ENCODE measurements at places on chromosomes 5 and 9.

- no peak for DNase-seq
Measured at GRCh38 chr5:107951309-107951708, 280.6 kb upstream of the EFNA5 start.

- peak; percentile 62 for DNase-seq
Measured at GRCh38 chr5:14011089-14012020, 66.9 kb upstream of the DNAH5 start.

GRCh38 chr5:91390268-91390667 is 7.2 kb upstream of the ARRDC3 start:
- DNase-seq, result no peak

DNA sequence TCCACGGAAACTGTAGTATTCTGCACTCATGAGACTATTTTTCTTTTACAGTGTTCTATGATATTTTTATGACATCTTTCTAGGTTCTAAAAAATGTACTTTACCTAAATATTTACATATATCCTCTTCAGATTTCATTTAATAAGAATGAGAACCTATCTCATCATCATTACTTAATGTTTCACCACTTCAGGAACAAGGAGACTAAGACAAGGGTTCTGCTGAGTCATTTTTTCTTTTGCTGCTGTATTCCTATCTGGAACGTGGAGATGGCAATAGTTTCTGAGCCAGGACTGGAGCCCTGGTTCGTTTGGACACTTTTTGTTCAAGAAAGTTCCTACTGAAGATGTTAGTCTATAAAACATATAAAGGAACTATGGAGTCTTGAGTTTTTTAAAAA is 258.2 kb upstream of the MAP3K1 start:
- no peak for DNase-seq

GRCh38 chr9:98228392-98229089 is 26.9 kb downstream of the TBC1D2 start:
- no peak for DNase-seq

- DNase-seq, result no peak
Measured at GRCh38 chr5:143156572-143156971, 246.9 kb downstream of the NR3C1 start.

DNA sequence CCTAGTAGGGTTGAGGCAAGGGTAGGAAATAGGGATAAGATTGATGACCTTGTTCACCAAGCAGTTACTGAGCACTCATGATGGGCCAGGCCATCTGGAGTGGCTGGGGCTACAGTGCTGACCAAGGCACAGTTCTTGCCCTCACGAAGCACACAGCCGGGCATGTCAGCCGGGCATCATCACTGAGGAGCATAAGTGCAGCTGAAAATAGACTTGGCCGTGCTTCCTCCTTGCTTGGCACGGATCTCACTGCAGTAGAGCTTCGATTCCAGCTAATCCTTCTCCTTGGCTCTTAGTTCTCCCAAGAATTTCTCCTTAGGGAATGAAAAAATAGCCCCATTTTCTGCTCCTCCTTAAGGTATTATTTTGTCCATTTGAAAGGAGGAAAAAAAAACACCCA is 116.6 kb downstream of the NMUR2 start:
- DNase-seq, result no peak

DNA sequence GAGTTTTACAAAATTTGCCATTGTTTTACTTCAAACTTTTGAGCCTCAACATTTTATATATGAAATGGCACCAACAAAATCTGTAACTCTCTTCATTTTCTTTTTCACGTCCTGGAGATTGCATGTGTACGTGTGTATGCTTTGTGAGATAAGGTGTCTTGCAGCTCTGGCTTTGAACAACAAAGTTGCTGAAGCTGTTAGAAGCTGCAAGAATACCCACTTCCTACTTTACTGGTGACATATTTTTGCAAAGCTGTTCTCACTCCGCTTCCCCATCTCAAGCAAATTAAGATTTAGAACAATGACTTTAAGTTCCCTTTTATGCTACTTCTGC is 41.8 kb downstream of the FYB1 start:
- DNase-seq, result no peak

- no peak for DNase-seq
Measured at GRCh38 chr9:76049341-76049740, 158.9 kb downstream of the PCSK5 start.

DNA sequence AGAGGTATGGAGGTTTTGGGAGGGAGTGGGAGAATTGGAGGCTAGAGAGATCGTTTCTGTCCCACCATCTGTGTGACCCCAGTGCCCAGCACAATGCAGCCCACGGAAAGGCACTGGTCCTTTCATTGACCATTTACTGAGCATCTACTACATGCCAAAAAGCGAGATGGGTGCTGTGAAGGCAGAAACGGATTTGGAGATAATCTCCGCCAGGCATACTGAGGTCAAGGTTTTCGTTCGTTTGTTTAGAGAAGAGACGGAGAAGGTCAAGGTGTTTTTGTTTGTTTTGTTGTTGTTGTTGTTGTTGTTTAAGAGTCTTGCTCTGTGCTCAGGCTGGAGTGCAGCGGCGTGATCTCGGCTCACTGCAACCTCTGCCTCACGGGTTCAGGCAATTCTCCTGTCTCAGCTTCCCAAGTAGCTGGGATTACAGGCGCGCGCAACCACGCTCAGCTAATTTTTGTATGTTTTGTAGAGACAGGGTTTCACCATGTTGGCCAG is 593 bp upstream of the ZBTB43 start:
- DNase-seq, result no peak

DNA sequence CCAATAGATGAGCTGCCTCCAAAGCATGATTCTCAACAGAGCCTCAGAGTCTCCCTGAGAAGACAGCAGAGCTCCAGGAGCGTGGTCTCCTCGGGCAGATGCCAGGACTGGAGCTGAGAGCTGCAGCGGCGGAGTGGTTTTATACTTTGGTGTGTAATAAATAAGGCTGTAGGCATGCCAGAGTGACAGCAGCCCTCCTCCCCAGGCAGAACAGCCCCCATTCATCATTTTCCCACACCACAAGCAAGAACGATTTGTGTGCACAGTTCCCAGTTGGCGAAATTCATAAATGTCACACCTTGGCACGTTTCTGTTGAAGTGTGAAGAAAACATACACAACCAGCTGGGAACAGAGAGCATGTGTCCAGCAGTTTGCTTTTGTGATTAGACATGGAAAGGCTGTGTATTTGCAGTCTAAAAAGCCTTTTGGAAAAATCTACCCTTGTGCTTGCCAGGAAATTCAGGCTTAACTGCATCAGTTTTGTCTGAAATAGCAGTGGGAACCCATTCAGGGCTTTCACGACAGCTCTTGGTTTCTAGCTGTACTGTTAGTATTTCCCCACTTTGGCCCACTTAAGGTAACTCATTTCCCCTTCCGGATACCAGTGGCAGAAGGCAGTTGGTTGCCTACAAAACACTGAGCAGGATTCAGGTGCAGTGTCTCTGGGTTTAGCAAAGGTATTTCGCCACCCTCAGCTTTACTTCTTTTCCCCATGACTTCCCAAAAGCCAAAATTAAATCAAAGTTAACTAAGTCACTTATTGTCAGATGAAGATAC is at the start of gene C1QTNF3:
TSS of gene C1QTNF3 (minus strand) at position 115 of the 778 bp plus-strand sequence. CDS start at position 27, 88 bp downstream.
- DNase-seq, result peak; percentile 27

GRCh38 chr9:68706363-68707201 is 1.5 kb downstream of the PIP5K1B start:
- no peak for DNase-seq

DNA sequence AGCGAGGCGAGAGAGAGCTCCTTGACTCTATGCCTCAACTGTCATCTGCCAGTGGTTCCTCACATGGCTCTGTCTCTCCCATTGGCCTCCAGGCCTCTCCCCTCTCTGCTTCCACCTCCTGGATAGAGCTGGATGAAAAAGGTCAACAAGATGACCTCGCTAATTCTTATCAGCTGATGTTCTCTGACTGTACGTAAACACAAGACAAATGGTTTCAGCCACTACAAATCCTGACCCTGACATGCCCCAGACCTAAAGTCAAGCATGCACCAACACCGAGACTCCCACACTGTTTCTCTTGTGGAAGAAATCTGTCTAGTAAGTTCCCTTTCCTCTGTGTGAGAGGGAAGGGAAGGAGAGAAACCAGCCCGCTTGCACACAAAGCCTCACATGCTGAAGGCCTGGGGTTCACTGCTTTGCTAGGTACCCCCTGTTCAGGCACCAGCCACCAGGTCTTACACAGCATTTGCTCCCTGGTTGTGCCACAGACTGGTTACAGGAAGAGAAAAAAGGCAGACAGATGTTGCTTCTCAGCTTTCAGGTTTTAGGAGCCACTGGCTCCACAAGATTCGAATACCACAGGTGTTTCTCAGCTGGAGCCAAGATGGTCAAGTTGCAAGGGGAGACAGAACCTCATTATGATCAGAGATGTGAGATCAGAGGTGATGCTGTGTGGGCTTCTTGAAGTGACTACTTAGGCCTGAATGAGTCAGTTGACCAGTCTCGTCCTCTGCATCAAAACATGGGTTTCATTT is 592.5 kb downstream of the CCDC171 start:
- no peak for DNase-seq

Measured in fibroblast of skin of left biceps (primary cell).